ENCODE measurements at places on chromosomes 16 and 17. TPM values are rescaled to one million over a fixed set of nuclear protein-coding genes. Genes with fewer than 3 reads are reported as not detected.
A peak's percentile ranks its signal among the peaks of the same experiment; 100 is the strongest.

PRSS53 gene
- 7.0 TPM for total RNA-seq

AIPL1 gene
- not detected for total RNA-seq

DNA sequence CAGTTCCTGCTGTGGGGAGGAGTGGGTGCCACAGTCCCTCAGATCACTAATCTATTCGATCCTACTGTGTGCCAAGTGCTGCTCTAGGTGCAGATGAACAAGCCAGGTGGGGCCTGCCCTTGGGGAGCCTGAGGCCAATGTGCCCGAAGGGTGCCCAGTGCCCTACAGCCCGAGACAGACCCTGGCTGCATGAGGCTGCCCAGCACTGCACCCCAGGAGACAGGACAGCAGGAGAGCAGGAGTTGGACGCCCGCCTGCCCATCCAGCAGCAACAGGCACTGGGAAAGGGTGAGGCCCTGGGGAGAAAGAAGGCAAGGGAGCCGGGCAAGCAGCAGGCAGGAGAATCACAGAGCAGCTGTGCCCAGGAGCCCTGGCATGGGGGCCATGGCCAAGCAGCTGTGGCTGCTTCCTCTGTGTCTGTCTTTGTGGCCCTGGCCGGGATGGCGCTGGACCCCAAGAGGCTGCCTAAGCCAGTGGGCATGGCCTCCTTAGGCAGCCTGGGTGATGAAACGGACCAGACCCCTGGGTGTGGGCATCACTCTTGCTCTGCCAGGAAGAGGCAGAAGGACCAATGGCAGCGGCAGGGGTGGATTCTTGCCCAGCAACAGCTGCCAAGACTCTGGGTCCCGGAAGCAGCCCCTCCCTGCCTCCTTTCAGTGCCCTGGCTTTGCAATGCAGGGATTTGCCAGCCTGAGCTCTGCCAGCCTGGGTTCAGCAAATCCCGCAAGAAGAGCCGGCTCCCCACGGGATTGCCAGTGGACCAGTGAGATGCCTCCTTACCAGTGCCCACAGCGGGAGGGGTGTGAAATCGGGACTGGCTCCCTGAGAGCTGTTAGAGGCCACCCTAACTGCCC is 179.6 kb upstream of the TNRC6C start:
- no peak for DNase-seq

- DNase-seq = no peak
Measured at GRCh38 chr17:43701318-43701743, 39.6 kb upstream of the MEOX1 start.

GRCh38 chr16:74455619-74456289 is 34.5 kb upstream of the CLEC18B start:
- DNase-seq = no peak

DNA sequence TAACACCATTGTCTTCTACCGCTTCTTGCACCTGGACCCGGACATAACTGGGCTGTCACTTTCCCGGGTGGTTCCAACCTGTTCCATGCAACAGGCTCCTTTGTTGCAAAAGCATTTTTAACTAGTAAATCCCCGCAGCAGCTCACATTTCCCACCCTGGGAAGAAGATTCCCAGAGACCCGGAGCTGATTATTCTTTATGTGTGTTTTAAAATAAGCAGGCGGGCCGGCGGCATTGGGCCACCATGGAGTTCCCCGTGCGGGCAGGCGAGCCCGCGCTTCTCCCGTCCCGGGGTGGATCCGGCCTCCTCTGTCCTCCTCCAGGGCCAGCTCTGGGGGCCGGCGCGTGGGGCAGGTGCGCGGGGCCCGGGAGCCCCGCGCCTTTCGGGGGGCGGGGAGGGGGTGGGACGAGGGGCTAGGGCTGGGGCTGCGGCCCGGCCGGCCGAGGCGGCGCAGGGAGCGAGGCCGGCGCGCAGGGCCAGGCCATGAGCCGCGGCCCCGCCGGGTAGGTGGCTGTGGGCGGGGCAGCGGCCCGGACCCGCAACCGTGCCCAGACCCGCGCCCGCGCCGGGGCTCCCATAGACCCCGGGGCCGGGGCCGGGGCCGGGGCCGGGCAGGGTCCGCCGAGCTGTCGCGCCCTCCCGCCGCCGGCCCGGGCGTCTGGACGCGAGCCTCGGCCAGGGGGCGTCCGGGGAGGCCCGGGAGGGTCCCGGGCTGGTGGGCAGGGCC is 1.7 kb downstream of the CRAMP1 start:
- no peak for DNase-seq

BCAS3 gene
- 22.6 TPM for total RNA-seq

CCR7 gene
- not detected for total RNA-seq

DNA sequence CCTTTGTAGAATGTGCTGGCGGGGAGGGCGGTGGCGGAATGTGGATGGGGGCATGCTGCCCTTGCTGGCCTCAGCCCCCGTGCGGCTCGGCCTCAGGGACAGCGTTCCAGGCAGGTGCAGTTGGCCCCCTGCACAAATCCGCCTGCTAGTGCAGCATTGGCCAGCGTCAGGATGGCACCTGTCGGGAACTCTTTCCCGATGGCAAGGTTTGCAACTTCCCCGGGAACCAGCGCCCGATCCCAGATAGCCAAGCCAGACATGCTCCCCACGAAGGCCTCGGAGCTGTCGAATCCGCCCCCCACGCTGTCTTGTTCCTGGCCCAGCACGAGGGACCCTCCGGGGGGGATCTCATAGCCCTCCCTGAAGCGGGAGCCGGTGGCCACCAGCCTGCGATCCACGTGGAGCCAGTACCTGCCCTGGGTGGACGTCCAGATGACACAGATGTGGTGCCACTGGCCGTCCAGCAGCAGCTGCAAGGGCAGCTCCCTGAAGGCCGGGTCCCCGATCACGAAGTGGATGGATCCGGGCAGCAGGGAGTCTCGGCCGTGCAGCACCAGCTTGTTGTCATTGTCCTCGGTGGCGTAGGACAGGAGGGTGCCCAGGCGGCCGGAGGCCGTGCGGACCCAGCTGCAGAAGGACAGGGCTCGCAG is 2.8 kb downstream of the PTX4 start:
- DNase-seq = peak; percentile 91

DHRS11 gene
- 5.1 TPM for total RNA-seq

- no peak for DNase-seq
Measured at GRCh38 chr17:74224959-74225725, 11.8 kb downstream of the TTYH2 start.

DNA sequence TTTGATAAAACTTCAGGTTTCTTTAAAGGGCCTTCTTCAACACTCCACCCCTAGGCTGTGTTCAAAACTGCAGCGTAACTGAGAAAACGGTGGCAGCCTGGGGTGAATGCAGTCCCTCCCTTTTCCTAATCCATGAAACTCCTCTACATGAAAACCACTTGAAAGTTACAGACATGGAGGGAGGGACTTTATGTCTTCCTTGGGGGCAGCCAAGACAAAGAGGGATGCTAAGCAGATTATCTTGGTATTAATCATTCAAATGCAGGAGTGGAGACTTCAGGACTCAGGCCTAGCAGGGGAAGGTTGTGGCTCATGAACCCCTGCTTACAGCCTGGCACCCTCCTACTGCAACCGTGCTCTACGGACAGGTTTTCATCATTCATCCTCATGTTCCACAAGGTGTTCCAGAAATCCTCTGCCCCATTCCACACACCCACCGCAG is 46.8 kb downstream of the RNF112 start:
- no peak for DNase-seq

CD300LD gene
- total RNA-seq = not detected

DNA sequence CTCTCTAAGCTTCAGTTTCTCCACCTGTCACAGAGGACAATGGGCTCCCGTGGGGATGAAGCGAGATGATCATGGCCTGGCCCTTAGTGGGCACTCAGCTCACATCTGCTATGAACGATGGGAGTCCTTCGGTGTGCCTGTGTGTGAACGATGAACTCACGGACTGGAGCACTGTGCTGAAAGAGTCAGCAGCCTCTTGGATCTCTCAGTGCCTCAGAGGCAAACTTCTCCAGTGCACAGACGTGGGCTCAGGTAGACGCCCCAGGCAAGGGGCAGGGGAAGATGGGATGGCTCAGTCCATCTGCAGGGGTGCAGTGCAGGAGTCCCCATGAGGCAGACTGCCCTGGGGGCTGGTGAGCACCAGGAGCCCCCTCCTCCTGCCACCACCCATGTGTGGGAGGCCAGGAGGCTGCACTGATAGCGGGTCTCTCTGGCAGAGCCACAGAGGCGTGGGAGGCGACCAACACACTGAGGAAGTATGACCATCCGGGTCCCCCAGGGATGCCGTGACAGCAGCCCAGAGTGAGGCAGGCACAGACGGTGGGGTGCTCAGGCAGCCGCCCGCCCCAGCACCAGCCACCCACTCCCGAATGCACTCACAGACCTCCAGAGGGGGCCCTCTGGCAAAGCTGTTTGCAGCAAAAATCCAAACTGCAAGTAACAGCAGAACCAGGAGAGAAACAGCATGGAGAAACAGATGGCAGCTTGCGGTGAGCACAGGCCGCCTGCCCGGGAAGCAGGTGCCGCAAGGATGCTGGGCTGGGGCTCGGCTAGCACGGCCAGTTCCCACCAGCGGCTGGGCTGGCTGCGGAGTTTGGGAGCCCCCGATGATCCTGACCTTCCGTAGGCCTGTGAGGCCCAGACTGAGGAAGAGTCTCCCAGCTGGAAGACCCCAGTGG is 82.7 kb downstream of the RPH3AL start:
- peak; percentile 71 for DNase-seq

CCL8 gene
- total RNA-seq = not detected

DNA sequence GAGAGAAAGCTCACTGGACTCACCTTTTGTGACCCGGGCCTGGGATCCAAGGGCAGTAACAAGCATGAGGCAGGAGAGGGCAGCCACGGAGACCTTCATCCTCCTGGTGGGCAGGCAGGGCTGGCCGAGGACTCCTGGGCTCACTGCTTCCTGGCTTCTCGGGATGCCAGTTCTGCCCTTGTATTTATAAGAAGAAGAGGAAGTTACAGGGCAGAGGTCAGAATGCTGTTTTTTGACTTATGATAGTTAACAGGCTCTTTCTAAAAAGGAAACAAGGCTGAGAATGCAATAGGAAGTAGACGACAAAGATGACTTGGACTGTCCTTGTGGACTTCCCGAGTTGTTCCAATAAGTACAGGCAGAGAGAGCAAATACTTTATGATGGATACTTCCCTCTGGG is at the start of gene CCL23:
Gene CCL23 (minus strand): TSS at position 174 of the 400 bp plus-strand sequence. CDS start 75 bp downstream, at position 99.
- no peak for DNase-seq

- DNase-seq = no peak
Measured at GRCh38 chr17:802901-803881, 21.0 kb downstream of the MRM3 start.

PRR15L gene
- not detected for total RNA-seq

- no peak for DNase-seq
Measured at GRCh38 chr17:59616253-59616920, 3.3 kb upstream of the CLTC start.

- DNase-seq = no peak
Measured at GRCh38 chr16:54334208-54334607, 47.6 kb upstream of the IRX3 start.

CDIP1 gene
- total RNA-seq = 23.9 TPM

TP53TG3F gene
- total RNA-seq = not detected

Data from chondrocyte (in vitro differentiated cells).